Uterus (tissue), 4 donors: ENCODE measurements at places on chromosomes 4 and X. TPM values are rescaled to one million over a fixed set of nuclear protein-coding genes. Genes with fewer than 3 reads are reported as not detected.

TCEAL1 gene
- 70.0 TPM for total RNA-seq

PIN4 gene
- 8.2 TPM for total RNA-seq

EPHA5 gene
- total RNA-seq: 1.2 TPM

SMIM43 gene
- not detected for total RNA-seq

RS1 gene
- not detected for total RNA-seq

EFHC2 gene
- 5.3 TPM for total RNA-seq

PLAC8 gene
- 0.51 TPM for total RNA-seq

SSX2B gene
- total RNA-seq: not detected

SH3TC1 gene
- 16.4 TPM for total RNA-seq

DCX gene
- total RNA-seq: 2.0 TPM

BANK1 gene
- 0.49 TPM for total RNA-seq

AFM gene
- 0.14 TPM for total RNA-seq

KLB gene
- 0.21 TPM for total RNA-seq

GRIA3 gene
- total RNA-seq: not detected
